GM04504 (cell line): ENCODE measurements at places on chromosomes 4 and X.

- DNase-seq, result no peak
Measured at GRCh38 chr4:20333141-20333715, 81.5 kb downstream of the SLIT2 start.

DNA sequence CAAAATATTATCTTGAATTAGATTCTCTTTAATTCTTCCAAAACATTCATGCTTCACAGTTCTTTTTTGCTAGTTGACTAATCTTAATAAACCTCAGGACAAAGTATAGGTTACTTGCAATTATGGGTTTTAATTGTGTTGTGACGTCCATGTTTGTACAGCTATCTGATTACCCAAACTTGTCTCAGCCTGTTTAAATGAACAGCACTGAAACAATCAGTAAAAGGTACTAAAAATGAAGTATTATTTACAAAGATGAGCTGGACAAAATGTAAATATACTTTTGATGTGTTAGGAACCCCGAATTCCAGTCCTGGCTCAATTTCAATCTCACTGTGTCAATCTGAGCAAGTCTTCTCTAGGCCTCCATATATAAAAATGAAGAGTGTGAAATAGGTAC lies 57.4 kb upstream of the SLC6A14 start:
- no peak for DNase-seq

DNA sequence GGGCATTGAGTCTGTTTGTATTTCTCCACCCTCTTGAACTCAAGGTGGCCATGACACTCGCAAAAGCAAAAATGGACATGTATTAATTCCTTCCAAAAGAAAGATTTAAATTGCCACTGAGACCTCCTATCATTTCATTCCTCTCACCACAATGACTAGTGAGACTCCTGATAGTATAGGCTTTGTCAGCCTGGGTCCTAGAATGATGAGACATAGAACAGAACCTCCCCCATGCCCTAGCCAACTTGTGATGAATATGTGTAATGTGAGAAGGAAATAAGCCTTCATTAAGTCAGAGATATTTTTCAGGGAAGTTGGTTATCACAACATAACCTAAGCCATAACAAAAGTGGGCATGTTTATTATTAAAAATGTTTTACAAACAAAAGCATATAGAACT lies 62.5 kb downstream of the ASB9 start:
- DNase-seq, result no peak

GRCh38 chr4:37732526-37733186 lies 46.5 kb upstream of the RELL1 start:
- DNase-seq, result no peak

DNA sequence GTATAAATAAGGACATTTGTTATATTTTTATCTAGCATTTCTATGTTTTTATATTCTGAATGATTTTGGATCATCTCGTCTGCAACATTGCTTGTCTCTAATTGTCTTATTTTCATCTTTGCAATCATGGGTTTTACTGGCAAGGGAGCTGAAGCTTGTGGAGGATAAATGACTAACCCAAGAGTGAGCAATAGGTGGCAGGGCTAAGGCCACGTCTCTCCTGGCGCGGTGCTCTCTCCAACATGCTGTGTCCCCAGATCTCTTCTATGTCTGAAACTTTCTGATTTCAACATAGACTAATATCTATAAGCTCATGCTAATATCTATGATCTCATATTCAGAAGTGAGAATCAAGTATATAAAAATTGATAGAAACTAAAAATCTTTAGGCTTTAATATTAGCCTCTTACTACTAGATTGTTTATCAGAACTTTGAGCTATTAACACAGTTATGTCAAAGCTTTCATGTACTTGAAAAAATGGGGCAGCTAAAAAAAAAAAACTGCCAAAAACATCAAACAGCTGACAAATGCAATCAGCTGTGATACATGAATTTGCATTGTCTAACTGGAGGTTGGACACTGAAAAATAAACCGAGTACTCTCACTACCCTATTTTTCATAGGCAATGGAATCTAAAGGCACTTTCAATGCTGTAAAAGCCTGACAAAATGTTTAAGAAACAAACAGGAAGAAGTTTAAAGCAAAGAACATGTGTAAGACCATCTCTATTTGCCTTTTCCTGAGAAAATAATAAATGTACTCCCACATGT lies 169.2 kb downstream of the TMA16 start:
- DNase-seq, result no peak

GRCh38 chrX:52933976-52934703 lies 24.2 kb downstream of the FAM156A start:
- DNase-seq, result no peak

GRCh38 chr4:24471486-24472160 lies 112.7 kb downstream of the DHX15 start:
- DNase-seq, result no peak

GRCh38 chrX:23327104-23327503 lies 7.5 kb upstream of the PTCHD1 start:
- DNase-seq, result no peak

DNA sequence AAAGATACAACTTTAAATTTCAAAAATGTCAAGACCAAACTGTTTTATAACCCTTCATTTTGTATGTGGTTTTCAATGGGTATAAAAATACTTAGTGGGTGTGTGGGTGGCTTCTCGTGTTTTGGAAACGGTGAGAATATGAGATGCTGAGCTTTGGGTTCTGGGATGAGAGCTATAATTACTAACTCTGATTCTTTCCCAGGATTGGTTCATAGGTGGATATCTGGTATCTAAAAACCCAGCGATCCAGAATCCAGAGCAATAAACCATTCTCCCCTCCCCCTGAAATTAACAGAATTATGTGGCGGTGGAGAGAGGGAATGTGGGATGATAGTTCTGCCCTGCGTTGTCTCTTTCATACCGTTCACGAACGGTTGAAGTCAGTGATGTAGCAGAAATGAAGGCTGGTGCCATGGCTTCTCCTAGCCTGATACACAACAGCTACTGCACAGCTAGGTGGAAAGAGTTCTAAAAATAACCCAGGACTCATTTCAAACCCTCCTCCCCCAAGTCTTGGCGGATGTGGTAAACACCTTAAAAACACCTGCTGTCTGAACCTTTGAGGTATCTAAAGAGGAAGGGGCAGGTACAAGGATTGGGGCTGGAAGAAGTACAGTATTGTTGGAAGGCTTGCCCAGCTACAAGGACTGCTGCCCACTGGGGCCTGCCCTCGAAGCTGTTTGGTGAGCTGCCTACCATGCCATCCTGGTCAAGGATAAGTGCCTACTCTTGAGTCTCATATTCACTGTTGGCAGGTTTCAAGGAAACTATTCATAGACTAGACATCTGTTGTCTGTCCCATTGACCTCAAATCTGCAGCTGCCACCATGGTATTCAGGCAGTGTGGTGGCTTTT lies 44.5 kb downstream of the SEPTIN11 start:
- DNase-seq, result no peak

GRCh38 chr4:146112389-146112788 lies 63.1 kb upstream of the LSM6 start:
- DNase-seq, result no peak

- no peak for DNase-seq
Measured at GRCh38 chr4:159002950-159003349, 99.9 kb upstream of the RAPGEF2 start.

DNA sequence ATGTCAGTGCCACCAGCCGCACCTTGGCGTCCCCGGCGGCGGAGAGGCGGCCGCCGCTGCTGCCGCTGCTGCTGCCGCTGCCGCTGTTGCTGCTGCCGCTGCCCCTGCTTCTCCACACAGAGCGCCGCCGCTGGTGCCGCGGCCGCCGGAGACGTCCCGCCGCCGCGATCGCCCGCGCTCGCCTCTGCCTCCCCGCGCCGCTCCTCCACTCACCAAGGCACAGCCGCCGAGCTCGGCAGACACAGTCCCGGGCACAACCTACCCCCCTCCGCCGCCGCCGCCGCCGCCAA lies at the start of gene PPP3CA:
TSS of gene PPP3CA (minus strand) at position 260 of the 290 bp plus-strand sequence.
- no peak for DNase-seq

DNA sequence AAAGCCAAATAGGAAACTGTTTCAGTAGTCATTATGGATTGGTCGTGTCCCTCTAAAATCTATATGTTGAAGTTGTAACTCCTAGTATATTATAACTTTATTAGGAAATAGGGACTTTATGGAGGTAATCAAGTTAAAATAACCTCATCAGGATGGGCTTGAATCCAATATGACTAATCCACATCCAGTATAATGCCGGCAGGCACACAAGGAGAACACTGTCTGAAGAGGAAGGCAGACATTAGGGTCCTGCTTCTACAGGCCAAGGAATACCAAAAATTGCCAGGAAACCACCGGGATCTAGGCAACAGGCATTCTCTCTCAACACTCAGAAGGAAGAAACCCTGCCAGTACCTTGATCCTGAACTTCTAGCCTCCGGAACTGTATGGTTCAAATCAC lies 130.3 kb downstream of the ATP10D start:
- no peak for DNase-seq

- DNase-seq, result no peak
Measured at GRCh38 chr4:56183344-56183959, 203.8 kb downstream of the AASDH start.

- peak; percentile 7 for DNase-seq
Measured at GRCh38 chr4:154506253-154506652, 14.7 kb upstream of the DCHS2 start.

DNA sequence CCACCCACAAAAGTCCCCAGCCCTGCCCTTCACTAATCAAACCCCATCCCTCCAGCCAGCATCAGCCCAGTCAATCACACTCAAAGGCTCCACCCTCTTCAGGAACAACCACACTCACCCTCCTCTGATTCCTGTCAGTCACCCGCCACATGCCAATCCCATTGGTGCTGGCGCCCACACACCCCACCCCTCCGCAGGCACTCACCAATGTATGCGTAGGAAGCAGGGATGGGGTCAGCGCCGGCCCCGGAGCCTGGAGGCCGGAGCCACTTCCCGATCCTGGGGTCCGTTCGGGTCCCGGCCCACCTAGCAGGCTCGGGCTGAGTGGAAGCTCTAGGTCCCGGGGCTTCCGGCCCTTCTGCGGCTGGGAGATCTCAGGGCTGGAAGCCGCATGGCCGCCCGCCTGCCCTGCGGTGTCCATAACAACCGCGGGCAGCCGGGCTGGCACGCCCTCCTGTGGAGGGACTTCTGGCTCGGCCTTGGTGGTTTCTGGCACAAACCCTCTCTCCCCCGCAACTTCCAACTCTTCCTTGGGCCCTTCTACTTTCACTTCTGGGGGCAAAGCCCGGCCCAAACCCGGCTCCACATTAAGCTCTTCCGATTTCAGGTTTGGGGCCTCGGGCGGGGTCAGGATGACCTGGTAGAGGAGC lies 7.9 kb upstream of the CFP start:
- DNase-seq, result no peak

- DNase-seq, result peak; percentile 78
Measured at GRCh38 chrX:103453655-103454054, 65.6 kb downstream of the RAB40A start.

DNA sequence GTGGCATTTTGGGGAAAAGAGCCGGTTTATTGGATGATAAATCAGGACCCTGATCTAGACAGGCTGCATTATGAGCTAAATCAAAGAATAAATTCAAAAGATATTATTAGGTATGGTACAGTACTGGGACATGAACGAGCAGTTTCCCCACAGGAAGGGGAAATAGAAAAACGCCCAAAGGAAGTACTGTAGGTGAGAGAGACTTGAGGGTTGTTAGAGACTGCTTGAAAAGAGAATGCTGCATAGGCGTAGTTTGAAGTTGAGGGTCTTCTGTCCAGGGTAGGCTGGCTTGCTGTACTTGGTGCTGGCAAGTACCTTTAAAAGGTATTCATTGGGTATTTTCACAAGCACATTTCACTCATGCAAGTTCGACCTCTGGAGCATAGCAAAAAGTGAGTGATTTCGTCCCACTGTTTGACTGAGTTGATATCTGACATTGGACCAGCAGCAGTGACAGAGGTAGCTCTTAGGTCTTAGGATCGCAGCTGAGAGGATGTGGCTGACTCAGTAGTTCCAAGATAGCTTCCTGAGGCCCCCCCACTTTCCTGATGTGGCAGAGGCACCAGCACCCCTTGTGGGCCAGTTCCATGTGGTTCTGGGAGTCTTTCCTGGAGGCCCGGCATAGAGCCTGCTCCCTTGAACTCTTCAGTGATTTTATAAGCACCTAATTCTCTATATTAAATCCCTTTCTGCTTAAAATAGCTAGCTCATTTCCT lies 64.3 kb downstream of the TMEM131L start:
- DNase-seq, result no peak

GRCh38 chr4:26192899-26193869 lies 127.6 kb upstream of the RBPJ start:
- DNase-seq, result no peak

GRCh38 chr4:89069481-89069880 lies 12.5 kb upstream of the FAM13A start:
- no peak for DNase-seq

DNA sequence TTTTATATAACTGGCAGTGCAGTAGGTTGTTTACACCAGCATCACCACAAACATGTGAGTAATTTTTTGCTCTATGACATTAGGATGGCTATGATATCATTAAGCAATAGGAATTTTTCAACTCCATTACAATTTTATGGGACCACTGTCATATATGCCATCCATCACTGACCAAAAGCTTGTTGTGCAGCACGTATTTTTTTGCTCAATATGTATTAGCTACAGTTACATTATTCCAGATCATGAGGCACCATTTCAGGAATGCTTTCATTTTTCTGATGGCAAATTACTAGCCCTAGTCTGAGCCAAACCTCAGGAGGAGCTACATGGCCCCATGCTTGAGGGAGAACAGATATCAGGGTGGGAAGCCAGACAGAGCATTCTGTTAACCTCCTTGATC lies 56.8 kb upstream of the DCLK2 start:
- DNase-seq, result peak; percentile 57

DNA sequence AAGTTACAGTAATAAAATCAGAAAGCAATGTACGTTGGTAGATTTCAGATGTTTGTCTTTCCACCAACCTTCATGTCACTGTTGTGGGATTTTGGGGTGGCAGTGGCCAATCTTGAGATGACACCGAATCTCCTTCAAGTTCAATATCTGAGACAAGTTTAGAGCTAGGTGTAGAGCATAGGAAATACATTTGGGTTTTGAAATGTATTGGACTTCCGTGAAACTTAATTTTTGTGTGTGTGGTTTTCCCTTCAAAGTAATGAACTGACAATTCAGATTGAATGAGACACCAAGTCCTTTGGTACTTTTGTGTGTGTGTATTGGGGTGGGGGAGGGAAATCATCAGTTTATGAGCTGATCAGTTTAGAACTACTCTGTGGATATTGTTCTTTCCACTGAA lies 1.8 kb downstream of the WDR44 start:
- no peak for DNase-seq

DNA sequence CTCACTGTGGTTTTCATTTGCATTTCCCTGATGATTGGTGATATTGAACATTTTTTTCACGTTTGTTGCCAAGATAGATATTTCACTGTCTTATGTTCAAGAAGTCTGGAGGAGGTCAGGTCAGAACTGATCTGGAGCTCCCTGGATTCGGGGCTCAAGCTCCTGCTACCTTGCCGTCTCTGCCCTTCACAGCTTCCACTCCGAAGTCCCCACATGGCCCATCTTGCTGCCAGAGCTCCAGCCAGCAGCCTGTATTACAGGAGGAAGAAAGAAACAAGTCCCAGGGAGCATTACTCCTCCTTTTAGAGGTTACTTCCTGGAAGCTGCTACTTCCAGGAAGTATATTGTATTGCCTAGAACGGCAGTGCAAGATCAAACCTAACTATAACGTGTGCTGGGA lies 17.9 kb upstream of the CDKN2AIP start:
- no peak for DNase-seq
